ENCODE measurements at places on chromosomes 2 and 18.

- DNase-seq: no peak
These were observed 50.6 kb downstream of the GLI2 start for GRCh38 chr2:120786038-120786960.

GRCh38 chr2:102350137-102350793 lies 5.3 kb upstream of the IL18R1 start:
- no peak for DNase-seq

- no peak for DNase-seq
These were observed 260.0 kb upstream of the FN1 start for GRCh38 chr2:215695861-215696260.

DNA sequence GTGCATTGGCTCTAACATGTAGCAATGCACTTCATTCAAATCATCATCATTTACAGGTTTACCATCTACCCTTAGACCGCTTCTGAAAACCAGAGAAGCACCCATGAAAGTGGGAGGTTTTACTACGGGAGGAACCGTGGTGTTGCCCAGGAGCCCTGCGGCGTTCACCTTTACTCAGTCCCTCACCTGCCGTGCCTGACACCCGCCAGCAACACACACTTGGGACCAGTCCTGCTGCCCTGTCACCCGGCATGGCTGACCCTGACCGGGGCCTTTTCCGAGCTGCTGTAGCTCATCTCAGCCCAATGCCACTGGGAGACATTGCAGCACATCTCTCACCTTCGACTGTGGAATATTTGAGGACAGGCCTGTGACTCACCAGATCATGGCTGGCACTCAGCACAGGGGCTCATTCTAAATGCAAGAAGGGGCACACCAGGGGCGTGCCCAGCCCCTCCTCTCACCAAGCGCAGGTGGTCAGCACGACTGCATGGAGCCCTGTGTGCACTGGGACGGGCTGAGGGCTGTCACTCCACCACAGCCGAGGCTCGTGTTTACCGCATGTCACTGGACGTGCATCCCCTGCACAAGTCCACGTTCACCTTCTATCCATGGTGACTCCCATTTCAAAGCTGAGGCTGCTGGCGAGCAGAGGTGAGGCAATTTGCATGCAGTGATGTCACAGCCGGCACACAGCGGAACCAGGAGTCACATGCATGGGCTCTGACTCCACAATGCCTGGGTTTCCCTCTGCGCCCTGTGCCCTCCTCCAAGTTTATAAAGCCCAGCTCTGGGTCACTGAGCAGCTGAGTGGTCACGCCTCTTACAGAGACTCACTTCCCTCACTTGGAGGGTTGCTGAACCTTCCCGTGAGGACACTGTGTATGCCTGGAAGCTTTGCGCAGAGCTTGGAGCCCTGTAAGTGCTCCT lies 76.7 kb upstream of the SNTG2 start:
- DNase-seq: peak; percentile 37

- DNase-seq: no peak
These were observed 15.4 kb upstream of the RAB27B start for GRCh38 chr18:54812885-54813284.

- no peak for DNase-seq
These were observed 239.5 kb upstream of the SALL3 start for GRCh38 chr18:78739882-78740677.

DNA sequence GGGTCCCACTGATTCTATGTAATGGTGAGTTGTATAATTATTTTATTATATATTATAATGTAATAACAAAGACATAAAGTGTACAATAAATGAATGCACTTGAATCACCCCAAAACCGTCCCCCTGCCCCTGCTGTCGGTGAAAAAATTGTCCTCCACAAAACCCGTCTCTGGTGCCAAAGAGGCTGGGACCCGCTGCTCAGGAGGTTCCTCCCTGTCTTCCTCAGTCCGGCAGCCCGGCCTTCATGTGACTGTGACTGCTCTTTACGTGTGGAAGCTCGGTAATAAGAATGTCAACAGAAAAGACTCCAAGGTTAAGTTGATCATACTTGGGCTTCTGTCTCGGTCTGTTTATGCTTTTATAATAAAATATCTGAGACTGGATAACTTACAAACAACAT lies 32.7 kb upstream of the ADNP2 start:
- DNase-seq: no peak

GRCh38 chr2:10903861-10904210 lies 7.9 kb upstream of the KCNF1 start:
- no peak for DNase-seq

DNA sequence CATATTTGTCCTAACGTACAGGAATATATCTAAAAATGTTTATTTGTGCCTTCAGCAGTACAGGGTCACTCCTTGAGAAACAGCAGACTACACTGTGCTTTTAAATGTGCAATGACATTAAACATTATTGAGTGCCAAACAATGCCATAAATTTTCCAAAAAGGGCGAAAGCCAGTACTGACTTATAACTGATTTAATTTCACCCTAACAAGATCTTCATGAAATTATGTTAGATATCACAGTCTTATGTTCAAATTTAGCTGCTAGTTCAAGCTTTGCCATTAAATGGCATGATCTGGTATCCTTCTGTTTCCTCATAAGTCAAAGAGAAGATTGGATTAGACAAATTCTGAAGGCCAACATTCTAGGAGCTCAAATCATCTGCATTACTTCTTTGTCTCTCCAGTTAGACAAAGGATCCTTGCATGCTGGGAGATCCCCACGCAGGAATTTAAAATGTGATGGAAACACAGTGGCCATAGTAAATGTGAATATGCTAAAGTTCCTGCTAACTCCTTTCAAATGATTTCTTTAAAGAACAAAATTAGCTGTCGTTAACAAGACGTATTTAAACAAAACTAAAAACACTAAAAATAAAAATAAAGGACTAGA lies 129.3 kb upstream of the STON1 start:
- DNase-seq: no peak

DNA sequence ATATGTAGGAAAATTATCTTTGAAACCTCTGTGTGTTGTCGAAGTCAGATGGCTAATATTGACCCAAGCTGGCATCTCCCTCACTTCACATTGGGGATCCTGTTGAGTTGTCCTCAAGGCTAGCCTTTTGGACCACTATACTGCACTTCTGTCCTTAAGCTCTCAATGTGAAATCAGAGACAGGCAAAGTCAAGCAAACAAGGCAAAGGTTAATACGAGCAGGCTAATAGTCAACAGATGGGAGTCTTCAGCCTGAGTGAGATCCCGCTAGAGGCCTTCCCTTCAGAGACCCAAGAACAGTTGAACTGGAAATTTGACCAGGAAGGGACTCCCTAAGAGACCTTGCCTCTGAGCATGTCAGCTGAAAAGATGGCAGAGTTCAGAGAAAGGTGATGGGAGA lies 475.4 kb downstream of the PARD3B start:
- no peak for DNase-seq

GRCh38 chr2:162731917-162732804 lies 106.4 kb downstream of the KCNH7 start:
- no peak for DNase-seq

DNA sequence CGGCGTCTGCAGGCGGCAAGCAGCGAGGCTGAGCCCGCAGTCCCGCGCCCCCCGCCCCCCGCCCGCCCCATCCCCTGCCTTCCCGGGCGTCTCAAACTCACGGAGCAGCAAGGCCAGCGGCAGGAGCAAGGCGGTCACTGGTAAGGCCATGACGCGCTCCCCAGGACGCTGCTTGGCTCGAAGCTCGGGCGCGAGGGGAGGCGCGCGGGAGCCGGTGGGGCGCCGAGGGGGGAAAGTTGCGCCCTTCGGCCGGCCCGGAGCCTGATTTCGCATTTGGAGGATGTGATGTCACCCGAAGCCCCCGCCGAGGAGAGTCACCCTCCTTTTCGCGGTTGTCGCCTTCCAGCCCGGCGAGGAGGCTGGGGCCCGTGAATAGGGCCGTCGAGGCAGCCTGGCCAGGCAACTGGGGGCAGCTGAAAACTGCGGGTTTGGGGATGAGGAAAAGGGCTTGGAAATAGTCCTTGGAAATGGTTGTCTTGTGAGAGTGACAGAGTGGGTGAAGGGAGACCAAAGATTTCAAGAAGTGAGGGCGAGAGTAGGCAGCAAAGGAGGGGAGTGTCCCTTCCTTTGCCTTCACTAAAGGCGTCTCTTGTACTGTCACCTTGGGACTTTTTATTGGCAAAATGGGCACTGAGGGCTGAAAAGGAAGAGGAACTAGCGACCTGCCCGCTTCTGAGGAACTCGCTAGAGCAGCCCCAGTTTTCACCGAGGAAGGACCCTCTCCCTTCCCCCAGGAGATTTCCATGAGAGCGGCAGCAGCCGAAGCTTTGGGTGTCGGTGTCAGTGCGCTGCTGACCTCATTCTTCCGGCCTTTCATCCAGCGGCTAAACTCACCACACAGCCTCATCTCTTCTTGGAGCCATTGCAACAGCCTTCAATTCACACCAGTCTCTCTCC lies at the start of gene CD8A:
Gene CD8A, minus strand, starts transcription at position 238 of the 897 bp plus-strand sequence. Its CDS starts 88 bp downstream, at position 150.
- no peak for DNase-seq
